Naive thymus-derived CD8-positive, alpha-beta T cell (primary cell): ENCODE measurements at places on chromosomes 2 and 18.

DNA sequence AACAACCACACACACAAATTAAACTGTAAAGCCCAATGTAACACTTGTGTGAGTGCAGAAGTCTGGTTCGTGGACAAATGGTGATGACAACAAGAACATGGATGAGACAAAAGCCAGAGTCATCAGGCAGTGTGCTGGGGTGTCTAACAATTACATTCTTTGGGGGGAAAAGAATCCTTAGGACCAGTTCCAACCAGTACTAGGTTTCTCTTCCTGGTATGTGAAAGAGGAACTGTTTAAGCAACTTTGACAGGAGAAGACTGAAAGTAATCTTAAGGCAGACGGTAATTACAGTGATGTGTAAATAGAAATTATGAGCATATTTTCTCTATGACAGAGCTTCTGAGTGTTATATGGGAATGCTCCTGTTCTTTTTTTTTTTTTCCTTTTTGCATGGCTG lies 133.4 kb downstream of the AFF3 start:
- no peak for DNase-seq
- H3K4me1 ChIP-seq = no peaks in the 10 kb centered on the region
- no peak overlapping the region for H3K27ac ChIP-seq
- H3K4me3 ChIP-seq = no peak overlapping the region
- no peaks in the 10 kb centered on the region for H3K27me3 ChIP-seq

DNA sequence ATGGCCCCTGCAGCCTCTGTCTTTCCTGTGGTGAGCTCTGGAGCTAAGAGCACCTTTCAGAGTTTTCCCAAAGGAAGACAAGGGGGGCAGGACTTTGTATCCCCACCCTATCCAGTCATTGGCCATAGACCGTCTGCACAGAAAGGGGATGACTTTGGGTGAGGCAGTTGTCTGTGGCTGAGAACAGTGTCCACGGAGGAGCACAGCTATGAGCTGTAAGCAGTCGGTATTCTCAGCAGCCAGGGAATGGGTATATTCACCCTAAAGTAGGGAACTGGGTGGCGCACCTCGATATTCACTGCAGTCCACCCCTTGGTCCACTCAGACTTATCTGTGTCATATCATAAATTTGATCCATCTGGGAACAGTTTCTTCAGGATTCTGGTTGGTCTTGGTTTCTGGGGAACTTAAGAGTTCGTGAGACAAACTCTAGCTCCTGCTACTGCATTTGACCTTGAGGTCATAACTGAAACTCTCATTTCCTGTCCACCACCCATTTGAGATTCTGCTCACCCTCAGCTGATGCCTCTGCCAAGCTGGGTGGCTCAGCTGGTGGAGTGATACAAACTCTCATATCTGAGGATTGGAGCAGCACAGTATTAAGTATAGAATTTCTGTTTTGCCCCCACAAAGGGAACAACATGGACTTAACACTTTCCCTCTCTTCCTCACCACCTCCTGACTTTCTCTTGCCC lies 45.2 kb upstream of the SCG2 start:
- no peaks in the 10 kb centered on the region for H3K36me3 ChIP-seq
- no peak overlapping the region for H3K27ac ChIP-seq
- DNase-seq = no peak

- H3K27me3 ChIP-seq = no peaks in the 10 kb centered on the region
- peak overlapping the region; percentile 98 for H3K4me3 ChIP-seq
- no peak for DNase-seq
- H3K36me3 ChIP-seq = no peaks in the 10 kb centered on the region
- peak overlapping the region; percentile 78 for H3K27ac ChIP-seq
- peaks cover 57% of the 10 kb centered on the region for H3K4me1 ChIP-seq
Measured at GRCh38 chr18:51194604-51195003, 2.9 kb downstream of the MEX3C start.

- H3K27me3 ChIP-seq = no peaks in the 10 kb centered on the region
- H3K27ac ChIP-seq = peak overlapping the region; percentile 20
- no peak overlapping the region for H3K4me3 ChIP-seq
- H3K36me3 ChIP-seq = no peaks in the 10 kb centered on the region
Measured at GRCh38 chr2:136215908-136216472, 98.0 kb upstream of the CXCR4 start.

DNA sequence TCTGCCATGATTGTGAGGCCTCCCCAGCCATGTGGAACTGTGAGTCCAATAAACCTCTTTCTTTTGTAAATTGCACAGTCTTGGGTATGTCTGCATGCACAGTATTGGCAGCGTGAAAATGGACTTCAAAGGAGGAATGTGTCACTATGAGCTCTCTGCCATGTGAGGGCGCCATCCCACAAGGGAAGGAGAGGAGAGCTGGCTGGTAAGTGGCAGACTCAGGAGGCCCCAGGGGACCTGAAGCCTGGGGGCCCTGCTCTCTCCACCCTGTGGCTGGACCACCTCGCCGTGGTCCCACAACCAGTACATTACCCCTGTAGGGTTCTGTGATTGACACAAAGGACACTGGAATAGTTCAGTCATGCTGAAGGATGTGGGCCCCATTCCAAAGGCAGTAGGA lies 122.1 kb downstream of the RPIA start:
- H3K36me3 ChIP-seq = no peaks in the 10 kb centered on the region
- H3K27me3 ChIP-seq = no peaks in the 10 kb centered on the region
- H3K27ac ChIP-seq = no peak overlapping the region
- no peak overlapping the region for H3K4me3 ChIP-seq
- no peak for DNase-seq

GRCh38 chr2:130766037-130766436 lies 10.7 kb downstream of the AMER3 start:
- peaks cover 3% of the 10 kb centered on the region for H3K4me1 ChIP-seq
- no peak for DNase-seq
- H3K36me3 ChIP-seq = no peaks in the 10 kb centered on the region
- H3K27me3 ChIP-seq = peaks cover 5% of the 10 kb centered on the region

- H3K36me3 ChIP-seq = no peaks in the 10 kb centered on the region
- no peak overlapping the region for H3K4me3 ChIP-seq
- H3K4me1 ChIP-seq = no peaks in the 10 kb centered on the region
- DNase-seq = no peak
- H3K27me3 ChIP-seq = no peaks in the 10 kb centered on the region
- H3K27ac ChIP-seq = no peak overlapping the region
Measured at GRCh38 chr2:107511970-107512789, 314.5 kb upstream of the RGPD4 start.

DNA sequence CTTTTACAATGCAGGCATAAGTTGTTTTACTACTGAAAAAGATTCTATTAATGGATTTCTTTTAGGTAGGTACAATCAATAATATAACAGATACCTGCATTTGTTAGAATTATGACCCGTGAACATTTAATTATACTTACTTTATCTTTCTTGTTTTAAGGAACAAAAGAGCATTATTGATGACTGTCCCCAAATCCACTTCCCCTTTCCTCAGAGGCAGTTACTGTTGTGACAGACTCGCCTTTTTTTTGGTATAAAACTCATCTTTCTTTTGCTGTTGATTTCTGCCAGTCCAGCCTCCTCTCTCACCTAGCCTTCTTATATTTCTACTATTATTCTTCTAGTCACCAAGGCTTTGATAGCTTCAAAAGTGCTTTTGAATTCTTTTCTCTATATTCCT lies 12.1 kb downstream of the ACTR3 start:
- H3K36me3 ChIP-seq = peaks cover 69% of the 10 kb centered on the region
- DNase-seq = no peak
- H3K4me1 ChIP-seq = peaks cover 43% of the 10 kb centered on the region
- peak overlapping the region; percentile 65 for H3K27ac ChIP-seq

DNA sequence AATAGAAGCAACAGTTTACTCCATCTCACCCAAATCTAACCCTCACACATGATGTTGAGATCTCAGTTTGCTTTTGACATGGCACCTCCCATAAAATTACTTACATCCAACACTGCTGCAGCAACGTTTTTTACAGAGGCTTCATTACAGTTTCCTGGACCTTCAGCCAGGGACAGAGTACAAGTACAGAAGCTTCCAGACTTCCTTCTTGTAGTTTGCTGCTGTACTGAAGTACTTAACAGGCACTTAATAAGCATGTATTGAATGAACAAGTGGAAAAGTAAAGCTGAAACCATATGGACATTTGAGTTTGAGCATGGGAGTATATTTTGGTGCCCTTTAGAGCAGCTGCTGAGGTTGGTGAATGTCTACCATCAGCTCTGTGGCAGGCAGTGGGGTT lies 514.2 kb downstream of the PTPRM start:
- no peak overlapping the region for H3K27ac ChIP-seq
- no peaks in the 10 kb centered on the region for H3K36me3 ChIP-seq
- H3K4me3 ChIP-seq = no peak overlapping the region
- DNase-seq = no peak
- H3K4me1 ChIP-seq = no peaks in the 10 kb centered on the region
